ENCODE measurements at places on chromosomes 11 and 22.

- DNase-seq: no peak
Observed at GRCh38 chr11:59545179-59546020, 34.1 kb downstream of the OR4D9 start.

- no peak for DNase-seq
Observed at GRCh38 chr11:131710511-131710910, 340.1 kb downstream of the NTM start.

DNA sequence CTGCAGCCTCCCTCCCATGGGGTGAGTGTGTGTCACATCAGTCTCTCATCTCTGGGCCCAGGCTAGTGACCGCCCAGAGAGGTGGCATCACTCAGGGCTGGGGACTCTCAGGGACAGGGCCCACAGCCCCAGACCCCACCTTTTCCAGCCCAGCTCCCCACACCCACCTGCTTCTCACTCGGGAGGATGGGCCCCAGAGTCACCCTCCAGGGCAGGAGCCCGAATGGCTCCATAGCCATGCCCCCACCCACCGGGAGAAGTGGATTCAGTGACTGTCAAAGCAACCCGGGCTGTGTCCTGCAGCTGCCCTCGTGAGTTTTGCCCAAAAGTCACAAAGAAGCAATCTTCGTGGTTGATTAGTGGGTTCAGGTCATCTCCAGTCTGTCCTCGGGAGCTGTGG, 26.0 kb downstream of the PARVG start:
- DNase-seq: no peak

- no peak for DNase-seq
Observed at GRCh38 chr11:130553306-130553705, 104.9 kb downstream of the ADAMTS15 start.

DNA sequence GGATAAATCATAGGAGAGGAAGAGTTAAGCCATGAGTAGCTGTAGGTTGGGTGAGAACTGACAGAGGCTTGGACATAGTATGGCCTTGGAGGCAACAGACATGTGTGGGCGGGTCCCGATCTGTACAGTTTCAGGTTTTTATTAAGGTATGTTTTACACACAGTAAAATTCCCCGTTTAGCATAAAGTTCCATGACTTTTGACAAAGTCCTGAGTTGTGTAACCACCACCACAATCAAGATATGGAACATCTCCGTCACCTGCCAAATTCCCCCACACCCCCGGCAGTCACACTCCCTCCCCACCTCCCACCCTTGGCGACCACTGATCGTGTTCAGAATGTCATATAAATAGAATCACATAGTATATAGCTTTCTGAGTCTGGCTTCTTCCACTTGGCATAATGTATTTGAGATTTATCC, 68.1 kb downstream of the GRIK4 start:
- DNase-seq: no peak

DNA sequence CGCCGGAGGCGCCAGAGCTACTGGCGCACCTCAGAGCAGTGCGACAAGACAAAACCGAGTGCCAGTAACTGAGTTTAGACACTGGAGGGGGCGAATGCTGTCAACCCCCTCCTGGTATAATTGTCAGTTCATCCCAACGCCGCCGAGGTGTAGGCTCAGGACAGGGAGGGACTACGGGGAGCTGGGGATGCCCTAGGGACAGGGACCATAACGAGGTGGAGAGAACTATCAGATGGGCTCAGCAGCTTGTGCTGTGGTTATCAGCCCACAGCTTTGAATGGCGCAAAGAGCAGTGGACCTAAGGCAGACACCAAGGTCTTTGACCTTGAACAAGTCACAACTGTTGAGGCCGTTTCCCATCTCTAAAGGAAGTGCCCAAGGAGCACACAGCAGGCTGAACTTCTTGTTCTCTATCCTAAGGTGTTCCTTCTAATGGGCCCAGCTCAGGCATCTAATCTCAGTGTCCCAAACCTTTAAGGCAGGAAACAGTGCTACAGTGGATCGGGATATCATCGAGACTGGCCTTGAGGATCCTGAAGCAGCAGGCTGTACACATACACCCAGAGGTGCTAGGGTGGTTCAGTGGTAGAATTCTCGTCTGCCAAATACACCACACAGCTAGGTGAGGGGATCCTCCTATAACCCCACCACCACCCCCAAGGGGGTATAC, 958 bp upstream of the TUT1 start:
- no peak for DNase-seq

DNA sequence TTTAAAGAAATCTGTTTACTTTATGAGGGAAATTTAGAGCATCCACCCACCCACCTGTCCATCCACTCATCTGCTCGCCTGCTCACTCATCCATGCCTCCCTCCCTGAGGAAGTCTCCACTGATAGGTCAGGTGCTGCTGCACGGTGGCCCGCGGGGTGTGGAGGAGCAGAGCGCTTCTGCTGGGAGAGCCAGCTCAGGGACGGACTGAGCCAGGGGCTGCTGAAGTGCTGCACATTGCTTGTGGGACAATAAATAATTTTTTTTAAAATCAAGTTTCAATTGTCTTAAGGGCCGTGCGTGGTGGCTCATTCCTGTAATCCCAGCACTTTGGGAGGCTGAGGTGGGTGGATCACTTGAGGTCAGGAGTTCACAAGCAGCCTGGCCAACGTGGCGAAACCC, 148.9 kb downstream of the TBC1D22A start:
- DNase-seq: no peak

DNA sequence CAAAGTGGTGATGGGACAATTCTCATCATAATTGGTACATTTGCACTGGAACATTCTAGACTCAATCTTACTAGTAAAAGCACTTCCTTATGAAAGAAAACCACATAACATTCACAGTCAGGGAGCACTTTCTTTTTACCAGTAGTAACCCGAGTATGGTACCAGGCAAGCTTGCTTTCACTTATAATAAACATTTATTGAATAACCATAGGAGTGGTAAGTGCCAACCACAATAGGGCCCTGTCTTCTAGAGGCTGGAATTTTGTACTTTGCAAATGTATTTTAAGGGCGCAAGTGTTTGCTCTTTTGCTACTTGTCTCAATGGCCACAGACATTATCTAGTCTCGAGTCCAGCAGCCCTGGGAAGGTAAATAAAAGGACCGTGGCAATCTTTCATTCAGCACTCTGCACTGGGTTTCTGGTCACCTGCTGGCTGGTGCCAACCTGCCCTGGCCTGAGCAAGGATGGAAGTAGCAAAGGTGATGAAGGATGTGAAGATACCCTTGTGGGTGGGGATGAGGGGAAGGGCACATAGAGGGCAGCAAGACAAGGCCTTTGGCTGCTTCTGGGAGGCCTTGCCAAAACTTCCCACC, 24.2 kb downstream of the C22orf31 start:
- DNase-seq: no peak

GRCh38 chr11:134144744-134145143, 75.9 kb downstream of the JAM3 start:
- no peak for DNase-seq

GRCh38 chr11:14673824-14674405, 30.3 kb downstream of the PDE3B start:
- no peak for DNase-seq

DNA sequence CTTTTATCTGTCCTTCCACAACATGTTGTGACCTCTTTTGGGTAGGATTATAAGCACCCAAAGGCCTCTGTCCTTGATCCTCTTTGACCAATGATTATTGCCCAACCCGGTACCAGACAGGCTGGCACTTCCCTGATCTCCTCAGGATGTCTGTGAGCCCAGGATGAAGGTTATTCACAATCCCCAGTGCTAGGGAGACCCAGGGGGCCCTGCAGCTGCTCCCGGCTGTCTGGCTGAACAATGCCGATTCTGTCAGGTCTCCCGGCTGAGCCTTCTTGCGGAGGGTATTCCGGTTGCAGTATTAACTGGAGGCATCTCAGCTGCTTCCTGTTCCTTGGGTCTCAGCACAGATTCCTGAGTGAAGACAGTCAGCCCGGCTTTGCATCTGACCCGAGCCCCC, 71.2 kb upstream of the CDON start:
- no peak for DNase-seq

DNA sequence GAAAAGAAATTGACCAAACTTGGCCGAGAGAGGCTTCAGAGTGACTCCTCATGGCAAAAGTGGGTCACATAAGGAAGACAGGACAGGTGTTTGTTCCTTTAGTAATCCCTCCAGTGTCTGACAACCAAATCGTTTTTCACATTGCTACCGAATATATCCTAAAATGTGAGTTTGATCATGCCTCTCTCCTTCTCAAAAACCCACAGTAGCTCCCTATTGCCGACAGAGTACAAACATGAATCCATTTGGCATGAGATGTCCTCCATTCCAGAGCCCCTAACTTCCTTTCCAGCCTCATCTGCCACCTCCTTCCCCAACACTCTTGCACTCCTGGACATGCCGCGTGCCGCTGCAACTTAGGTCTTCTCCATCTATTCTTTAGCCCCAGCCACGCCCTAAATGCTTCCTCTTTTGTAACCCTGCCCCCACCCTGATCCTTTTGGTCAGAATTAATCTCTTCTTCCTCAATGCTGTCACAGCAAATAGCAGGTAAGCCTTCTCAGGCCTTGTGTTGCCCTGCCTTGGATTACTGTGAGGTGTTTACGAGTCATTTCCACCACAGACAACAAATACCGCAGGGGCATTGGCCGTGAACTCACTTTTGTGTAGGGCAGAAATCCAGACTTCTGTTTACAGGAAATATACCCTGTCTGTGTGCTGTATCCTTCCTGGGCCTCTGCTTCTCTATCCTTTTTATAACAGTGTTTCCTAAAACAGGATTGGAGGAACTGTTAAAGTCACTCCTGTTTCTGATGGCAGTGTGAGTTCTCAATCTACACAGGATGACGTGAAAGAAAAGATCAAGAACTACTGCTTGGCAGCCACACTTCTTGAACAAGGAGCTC, 66.0 kb upstream of the FTH1 start:
- DNase-seq: no peak
